ENCODE measurements at places on chromosomes 12 and 14.

- DNase-seq: no peak
Observed at GRCh38 chr12:72236071-72236705, 36.0 kb upstream of the TRHDE start.

DNA sequence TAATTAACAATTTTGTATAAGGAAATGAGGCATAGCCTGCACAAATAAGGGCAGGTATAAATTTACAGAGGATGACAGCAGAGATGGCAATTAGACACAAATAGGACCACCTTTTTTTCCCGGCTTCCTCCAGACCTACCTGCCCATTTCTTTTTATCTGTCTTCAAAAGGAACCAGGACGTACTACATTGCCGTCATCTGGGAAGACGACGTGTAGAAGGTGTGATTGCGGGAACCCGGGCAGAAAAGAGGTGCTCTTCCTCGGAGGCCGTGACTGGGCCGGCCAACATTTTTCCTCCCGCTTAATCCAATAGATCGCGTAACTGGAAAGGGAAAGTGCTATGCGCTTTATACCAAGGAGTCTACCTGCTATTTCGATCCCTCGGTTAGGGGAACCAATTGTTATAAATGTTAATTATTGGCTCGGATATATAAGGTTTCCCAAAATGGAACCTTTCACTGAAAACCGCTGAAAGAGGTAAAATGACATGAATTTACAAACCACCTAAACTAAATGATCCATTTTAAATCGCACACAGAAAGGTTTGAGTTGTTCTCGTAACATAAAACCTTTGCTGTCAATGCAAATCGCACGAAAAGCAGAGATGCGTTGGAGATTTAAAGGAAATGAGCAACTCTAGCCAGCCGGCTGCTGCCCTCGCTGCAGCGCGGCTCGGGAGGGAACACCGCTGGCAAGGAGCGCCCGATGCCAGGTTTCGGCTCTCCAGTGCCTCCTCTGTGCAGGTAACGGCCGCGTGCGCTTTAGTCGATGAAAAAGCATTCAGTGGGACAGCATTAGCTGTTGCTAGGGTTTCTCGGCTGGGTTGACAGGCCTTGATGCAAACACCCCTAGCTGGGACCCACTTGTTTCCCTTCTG, 2.8 kb upstream of the SIX1 start:
- peak; percentile 55 for DNase-seq

GRCh38 chr12:66594688-66595087, 84.2 kb downstream of the GRIP1 start:
- DNase-seq: no peak

DNA sequence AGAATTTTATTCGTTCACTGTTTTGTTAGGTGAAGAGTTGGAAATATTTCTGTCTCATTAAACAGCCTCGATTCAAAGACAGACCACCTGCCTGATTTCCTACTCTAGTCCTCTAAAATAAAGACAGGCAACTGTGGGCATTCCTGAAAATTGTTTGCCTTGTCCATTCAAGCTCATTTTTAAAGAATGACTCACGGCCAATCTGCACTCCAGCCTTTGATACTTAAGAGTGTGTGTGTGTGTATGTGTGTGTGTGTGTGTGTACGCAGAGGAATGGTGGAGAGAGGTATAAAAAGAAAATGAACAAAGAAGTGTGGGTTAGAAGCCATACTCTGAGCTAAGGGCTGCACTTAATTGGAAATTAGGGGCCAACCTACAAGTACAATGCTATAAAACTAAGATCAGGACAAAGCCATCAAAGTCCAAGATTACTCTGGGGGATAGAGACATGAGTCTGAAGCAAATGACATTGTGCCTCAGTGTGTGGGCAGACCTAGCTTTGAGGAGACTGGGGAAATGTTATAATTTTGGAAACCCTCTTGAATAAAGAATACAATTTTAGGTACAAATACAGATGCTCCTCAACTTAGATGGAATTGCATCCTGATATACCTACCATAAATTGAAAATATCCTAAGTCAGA, 45.6 kb upstream of the SOCS2 start:
- no peak for DNase-seq

DNA sequence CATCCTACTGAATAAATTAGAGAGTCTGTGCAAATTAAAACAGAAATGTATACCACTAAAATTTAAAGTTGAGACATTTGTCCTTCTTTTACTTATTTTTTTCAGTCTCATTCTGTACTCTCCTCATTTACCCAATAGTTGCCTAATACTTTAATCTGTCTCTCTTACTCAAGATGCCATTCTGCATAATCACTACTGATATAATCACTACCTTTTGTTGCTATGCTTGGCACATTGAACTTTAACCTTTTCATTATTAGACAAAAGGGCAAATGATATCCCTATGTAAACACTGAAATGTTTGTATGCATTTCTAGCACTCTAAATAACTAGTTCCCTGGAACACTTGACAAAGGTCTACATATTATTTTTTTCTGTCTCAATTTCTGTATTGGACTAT, 1108.3 kb upstream of the FLRT2 start:
- no peak for DNase-seq

- no peak for DNase-seq
Observed at GRCh38 chr12:57852200-57852599, 5.7 kb upstream of the CTDSP2 start.

GRCh38 chr14:94237983-94238382, 55.1 kb downstream of the SERPINA10 start:
- DNase-seq: no peak

DNA sequence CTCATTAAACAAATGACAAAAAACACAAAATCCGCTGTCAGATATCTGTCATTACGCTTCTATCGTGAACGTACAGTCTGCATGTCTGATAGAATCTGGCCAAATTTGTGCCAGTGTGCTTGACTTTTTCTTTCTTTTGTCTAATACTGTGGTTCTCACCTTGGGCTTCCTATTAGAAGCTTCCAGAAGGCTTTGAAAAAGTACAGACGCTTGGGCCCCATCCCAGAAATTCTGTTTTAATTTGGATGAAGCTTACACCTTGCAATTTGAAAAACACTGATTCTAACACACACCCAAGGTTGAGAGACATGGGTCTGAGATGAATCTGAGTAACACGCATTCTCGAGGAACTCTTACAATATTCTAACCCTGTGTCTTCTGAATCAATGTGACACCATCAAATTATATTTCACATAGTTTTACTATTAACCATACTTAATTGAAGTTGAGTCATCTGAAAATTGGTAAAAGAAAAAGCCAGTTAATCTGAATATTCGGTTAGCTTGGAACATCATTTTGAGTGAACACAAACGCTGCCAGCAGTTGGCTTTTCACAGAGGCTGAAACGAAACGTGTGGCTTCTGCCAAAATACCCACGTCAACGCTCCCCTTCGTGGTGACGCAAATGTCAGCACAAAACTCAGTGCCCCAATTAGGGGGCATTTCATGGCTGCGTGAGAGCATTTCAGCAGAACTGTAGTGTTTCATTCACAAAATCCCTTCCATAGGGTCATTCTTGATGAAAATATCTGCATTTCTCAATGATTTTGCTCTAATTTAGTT, 420.5 kb downstream of the TMEM132D start:
- DNase-seq: no peak

DNA sequence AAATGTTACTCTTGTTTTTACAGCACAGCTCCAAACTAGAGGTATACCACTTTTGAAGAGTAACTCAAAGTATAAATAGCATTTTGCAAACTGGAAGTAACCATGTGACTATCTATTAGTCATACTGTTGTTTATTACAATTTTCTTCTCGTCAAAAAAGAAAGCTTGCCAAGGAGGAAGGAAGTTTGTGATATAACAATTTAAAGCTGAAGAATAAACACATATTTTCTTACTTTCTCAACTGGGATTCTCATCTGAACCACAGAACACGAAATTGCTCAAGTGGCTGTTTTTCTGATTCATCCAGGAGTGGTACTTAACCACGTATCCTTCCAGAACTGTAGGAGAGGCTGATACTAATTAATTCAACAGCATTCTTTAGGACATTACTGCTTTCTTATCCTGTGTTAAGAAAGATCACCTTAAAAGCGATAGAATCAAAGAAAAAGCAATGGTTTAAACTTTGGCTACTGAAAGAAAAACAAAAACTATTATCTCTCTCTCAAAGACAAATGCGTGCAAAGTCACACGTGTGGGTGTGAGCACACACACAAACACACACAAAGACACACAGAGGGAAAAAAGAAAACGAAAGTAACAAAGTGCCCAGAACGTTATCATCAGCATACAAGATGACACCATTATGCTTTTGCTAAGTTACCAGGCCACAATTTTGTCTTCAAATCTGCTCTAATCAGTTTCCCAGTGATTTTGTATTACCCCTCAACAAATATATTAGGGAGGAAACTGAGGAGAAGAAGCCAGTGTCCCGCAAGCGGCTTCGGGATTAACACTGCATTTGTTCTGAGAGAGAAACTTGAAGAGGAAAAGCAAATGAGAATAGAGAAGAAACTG, at the start of gene CLEC2B:
Gene CLEC2B, minus strand, starts transcription at position 48 of the 855 bp plus-strand sequence.
- DNase-seq: no peak

- DNase-seq: no peak
Observed at GRCh38 chr12:6376079-6376869, 911 bp upstream of the SCNN1A start.

- no peak for DNase-seq
Observed at GRCh38 chr12:53425515-53426150, 2.0 kb downstream of the AMHR2 start.

- no peak for DNase-seq
Observed at GRCh38 chr14:73662487-73662943, 17.7 kb downstream of the DNAL1 start.

DNA sequence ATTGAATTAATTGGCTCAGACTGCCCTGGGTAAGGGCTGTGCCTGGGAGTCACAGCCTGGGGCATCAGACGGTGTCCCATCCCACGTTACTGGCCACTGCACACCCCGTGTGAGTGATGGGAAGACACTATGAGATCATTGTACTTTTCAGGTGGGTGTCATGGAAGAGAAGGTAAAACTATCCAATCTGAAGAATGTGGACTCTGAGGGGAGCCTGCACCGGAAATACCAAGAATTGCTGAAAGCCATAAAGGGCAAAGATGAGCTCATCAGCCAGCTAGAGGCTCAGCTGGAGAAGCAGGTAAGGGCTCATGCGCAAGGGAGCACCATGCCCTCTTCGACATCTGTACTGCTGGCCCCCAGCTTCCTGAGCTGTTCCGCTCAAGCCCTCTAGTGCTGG, 24.0 kb downstream of the PLEKHH1 start:
- DNase-seq: no peak

GRCh38 chr14:64725879-64726584, 21.8 kb downstream of the PLEKHG3 start:
- DNase-seq: no peak

GRCh38 chr14:61388976-61389576, 67.7 kb downstream of the PRKCH start:
- no peak for DNase-seq

GRCh38 chr12:68067762-68068376, 78.6 kb downstream of the IFNG-AS1 start:
- no peak for DNase-seq

- no peak for DNase-seq
Observed at GRCh38 chr14:31212893-31213292, 5.3 kb upstream of the HECTD1 start.

GRCh38 chr12:16880864-16881285, 274.9 kb upstream of the LMO3 start:
- peak; percentile 57 for DNase-seq

- no peak for DNase-seq
Observed at GRCh38 chr14:97138801-97139200, 341.6 kb downstream of the VRK1 start.

- DNase-seq: no peak
Observed at GRCh38 chr12:72274931-72275330, 2.8 kb downstream of the TRHDE start.

GRCh38 chr12:12642916-12643315, 31.2 kb downstream of the CREBL2 start:
- DNase-seq: no peak

DNA sequence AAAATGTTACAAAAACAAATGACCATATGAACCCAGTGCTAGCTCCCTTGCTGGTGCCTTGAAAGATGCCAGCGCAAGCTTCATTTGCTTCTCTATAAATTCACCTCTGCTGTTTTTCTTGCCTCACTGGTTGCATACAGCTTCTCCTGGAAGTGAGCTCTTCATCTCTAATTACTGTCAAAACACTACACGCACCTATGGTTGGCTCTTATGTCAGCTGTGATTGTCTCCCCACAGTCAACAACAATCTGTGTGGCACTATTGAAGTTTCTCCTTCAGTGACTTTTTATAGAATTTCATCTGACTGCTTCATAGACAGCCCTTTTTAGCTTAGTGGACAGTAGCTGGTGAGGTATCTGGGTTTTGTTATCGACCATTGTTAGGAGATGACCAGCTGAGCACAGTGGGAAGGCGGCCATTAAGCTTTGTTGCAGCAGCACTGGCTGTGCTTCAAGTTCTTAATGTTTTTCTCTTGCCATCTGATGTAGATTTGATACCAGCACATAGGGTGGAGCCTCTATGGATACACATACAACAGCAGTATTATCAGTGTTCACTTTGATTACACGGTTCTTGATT, 131.8 kb downstream of the KITLG start:
- DNase-seq: peak; percentile 62

GRCh38 chr12:7120166-7120565, 8.5 kb downstream of the RBP5 start:
- DNase-seq: no peak

GRCh38 chr12:107779077-107779831, 4.8 kb downstream of the ASCL4 start:
- DNase-seq: no peak

DNA sequence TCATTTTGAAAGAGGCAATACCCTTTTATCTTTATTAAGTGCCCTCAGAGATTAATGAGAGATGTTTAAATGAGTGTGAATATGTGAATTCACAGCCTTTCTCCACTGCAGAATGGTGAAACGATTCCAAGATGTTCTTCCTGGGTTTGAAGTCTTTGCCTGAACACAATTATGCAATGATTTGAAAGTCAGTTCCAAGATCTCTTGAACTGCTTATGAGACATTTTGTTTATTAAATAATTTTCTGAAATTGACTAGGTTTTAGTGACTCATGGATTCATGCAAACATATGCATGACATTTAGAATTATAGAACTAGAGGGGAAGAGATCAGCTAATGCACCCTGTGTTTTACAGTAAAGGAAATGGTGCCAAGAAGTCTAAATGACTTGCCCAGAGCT, 118.1 kb upstream of the SLC38A2 start:
- no peak for DNase-seq

DNA sequence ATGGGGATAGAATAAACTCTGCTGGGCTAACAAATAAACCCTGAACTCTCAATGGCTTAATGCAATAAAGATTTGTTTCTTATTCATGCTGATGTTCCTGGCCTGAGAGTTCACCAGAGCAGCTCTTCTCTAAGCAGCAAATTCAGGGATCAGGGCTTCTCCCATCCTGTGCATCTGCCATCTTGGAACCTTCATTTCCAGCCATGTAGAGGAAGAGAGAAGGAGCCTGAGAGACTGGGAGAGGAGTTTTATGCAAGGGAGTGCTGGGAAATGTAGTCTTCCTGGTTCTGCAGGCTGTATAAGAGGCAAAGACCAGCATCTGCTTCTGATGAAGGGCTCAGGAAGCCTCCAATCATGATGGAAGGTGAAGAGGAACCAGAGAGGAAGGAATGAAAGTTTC, 20.6 kb upstream of the APOLD1 start:
- DNase-seq: no peak

Measured in NCI-H2107 (cell line).